ENCODE measurements at places on chromosomes 16 and 17.

- DNase-seq = no peak
Observed at GRCh38 chr16:4612474-4612931, 2.2 kb downstream of the UBALD1 start.

GRCh38 chr17:67068999-67069398 is 24.6 kb downstream of the CACNG1 start:
- DNase-seq = peak; percentile 65

DNA sequence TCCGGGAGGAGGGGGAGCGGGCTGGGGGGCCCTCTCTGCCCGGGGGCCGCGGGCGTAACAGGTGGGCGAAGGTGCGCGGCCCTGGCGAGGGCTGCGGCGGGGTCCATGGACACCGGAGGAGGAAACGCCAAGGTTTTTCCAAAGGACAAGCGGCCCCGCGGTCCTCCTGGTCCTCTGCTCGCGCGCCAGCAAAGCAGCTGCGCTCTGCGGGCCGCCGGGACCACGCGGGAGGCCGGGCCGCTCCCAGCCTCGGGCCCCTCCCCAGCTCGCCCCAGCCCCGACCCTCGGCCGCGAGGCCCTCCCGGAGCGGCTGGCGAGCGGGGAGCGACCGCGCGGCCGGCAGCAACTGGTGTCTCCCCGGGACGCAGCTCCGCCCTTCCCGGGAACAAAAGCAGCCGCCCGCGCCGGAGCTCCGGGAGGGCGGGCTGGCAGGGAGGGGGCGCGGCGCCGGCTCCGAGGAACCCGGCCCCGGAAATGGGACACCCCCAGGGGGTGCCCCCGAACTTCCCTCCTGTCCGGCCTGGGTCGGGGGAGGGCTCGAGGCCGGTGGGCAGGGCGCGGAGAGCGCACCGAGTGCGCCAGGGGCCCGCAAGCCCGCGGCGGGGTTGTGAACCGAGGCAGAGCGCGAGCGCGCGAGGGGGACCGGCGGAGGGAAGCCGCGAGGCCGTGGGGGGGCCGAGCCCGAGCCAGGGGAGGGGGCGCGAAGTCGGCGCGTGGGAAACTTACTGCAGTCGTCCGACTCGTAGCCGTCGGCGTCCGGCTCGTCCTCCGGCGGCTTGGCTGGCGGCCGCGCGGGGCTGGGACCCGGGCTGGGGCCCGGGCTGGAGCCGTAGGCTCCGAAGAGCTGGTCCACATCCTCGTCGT is 837 bp downstream of the DOC2B start:
- no peak for DNase-seq

- DNase-seq = peak; percentile 89
Observed at GRCh38 chr16:80718480-80719220, 85.7 kb downstream of the CDYL2 start.

GRCh38 chr16:24523569-24523968 is 15.8 kb upstream of the RBBP6 start:
- no peak for DNase-seq

- no peak for DNase-seq
Observed at GRCh38 chr17:57909551-57909950, 45.7 kb downstream of the CUEDC1 start.

DNA sequence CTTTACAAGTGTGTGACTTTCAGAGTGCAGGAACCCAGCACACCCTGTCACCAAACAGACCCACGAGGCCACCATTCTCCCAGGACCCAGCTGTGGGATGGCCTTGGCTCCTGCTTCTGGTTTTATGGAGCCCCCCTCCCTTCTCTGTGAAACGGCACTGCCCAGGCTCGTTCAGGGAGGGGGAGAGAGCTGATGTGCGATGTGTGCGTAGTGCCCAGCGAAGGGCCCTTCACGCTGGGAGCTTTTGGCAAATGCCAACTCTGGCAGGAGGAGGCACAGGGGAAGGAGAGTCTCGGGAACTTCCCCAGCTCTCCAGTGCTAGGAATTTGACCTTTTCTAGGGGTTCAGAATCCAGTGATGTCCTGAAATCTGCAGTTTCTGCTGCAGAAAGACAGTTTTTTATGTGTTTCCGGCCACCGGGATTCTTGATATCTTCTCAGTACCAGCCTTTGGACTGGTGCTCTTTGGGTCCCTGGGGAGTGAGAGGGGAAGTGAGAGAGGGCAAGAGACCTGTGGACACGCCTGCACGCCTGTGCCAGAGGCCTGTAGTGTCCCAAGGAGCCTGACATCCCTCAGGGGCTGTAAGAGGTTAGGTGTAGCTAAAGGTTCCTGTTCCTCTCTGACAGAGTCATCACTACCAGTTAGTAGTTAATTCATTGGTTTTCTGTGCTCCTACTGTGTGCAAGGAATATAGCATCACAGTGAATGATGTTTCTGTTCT is 45.1 kb downstream of the CMIP start:
- DNase-seq = no peak

DNA sequence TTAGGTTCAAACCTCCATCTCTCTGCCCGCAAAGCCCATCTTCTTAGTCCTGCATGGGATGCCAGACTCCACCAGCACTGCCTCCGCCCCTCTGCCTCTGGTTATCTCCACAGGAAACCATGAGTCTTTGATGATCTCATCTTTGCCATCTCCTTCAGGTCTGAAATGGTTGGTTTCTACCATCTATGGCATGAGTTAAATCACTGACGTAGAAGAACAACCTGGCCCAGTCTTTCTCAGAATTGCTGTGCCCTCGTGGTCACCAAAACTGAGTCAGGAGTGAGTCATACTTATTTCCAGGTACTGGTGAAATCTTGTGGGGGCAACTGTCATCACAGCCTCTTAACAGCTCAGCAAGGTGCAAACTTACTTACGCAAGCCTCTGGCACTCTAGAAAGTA is 468.7 kb upstream of the C16orf82 start:
- DNase-seq = no peak
